ENCODE measurements at places on chromosomes 5 and 9.

DNA sequence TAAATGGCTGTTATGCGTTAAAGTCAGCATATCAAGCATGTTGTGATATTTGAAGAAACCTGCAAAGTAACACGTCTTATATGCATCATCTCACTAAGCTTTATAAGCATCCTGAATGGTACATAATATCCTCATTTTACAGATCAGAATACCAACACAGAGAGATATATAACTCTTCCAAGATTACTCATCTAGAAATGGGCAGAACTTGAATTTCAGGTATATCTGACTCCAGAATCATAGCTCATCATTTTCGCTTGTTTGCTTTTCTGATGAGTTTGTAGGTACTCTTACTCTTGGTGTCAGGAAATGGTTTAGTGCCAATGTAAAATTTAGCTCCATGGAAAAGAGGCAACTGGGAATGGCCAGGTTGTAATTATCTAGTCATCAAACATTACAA is 232.3 kb upstream of the ANKH start:
- DNase-seq, result no peak

DNA sequence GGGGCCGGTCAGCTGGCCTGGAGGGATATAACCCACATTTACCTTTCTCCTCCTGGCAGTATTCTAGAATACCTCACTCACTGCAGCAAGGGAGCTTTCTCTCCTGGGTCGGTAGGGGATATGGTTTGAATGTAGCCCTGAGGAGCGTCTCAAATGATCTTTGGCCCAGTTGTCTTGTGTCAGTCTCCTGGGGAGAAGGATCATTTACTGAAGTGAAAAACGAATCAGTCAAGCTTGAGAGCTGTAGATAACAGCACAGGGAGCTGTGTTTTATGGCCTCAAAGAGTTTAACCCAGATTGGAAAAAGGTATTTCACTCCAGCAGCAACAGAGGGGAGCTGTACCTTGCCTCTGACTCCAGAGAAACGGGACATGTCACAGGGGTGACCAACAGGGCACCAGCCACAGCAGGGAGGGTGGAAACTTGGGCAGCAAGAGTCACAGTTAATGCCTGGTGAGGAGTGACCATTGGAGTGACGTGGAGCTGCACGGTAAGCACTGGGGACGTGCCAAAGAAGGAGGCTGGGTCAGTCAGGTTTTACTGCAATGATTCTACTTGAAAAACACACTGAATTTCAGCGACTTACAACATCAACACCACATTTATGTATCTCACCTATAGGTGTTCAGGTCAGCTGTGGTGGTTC is 29.8 kb upstream of the ZFR start:
- DNase-seq, result no peak

- no peak for DNase-seq
Observed at GRCh38 chr9:9949978-9950377, 662.8 kb downstream of the PTPRD start.

DNA sequence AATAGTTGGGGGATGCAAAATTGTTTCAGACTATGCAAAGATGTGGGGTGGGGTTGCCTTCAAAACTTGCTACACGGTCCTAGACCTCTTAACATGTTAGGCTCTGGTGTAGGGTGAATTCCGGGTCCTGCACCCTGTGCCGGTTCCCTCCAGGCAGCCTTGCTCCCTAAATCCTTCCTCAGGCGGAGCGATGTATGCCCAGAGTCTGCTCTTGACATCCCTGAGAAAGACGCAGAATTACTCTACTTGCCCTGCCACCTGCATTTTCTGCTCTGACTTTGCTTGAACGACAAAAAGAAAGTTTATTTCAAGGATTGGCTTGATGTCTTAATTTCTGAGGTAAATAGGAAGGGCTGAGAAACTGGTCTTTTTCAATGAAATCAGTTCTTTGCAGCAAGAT is 691 bp downstream of the THBS4 start:
- no peak for DNase-seq

DNA sequence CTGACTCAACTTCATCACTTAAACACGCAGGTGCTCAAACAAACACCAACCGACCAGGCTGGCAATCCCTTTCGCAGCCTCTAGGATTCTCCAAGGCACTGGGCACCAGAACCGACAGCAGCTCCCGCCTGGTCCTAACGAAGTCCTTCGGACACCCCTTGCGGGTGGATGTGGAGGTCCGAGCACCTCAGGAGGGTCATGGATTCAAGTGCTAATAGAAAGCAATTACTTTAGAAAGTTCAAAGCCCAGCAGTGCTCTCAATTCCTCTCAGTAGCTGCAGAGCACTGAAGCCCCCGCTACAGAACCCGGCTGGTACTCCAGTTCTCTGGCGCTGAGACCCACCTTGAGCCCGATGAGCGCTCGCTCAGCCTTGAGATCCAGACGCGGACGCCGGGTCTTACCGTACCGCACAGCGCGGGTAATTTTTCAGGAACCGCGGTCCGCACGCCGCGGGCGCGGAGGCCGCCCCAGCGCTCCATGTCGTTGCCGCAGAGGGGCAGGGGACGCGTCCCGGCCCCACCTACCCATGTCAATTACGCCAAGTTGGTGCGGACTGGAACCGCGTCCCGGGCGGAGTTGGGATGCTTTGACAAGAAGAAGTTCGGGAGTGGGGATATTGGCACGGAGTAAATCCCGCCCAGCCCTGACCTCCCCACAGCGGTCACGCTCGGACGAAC is 638 bp downstream of the MARCHF3 start:
- peak; percentile 67 for DNase-seq

DNA sequence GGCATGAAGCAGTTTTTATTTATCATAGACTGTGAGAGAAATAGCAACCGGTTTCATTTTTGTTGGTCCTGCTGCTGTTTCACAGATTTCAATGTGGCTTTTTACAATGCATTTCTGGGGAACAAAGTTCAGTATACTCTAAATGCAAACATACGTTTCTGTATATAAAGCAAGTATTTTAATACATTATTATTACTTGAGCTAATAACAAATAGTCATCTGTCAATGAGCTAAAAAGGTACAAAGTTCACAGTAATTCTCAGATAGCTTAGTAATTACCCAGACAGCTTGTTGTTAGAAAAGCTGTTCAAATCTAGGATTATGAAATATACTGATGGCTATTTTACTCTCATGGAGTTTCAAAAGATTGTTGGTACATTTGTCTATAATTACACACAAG is 50.8 kb downstream of the PBX3 start:
- DNase-seq, result no peak

All from suppressor macrophage treated with lipopolysaccharide for 1 hour (primary cell).